Skeletal muscle tissue (tissue), 5 donors: ENCODE measurements at places on chromosomes 11 and 22. TPM values are rescaled to one million over a fixed set of nuclear protein-coding genes. Genes with fewer than 3 reads are reported as not detected.

ANKRD13D gene
- 12.5 TPM for total RNA-seq

GPR83 gene
- not detected for total RNA-seq

KLHDC7B gene
- total RNA-seq = not detected

HBE1 gene
- total RNA-seq = 84.0 TPM

RIMBP3C gene
- not detected for total RNA-seq

GLYATL1 gene
- not detected for total RNA-seq

MRGPRF gene
- 16.7 TPM for total RNA-seq

OR51B2 gene
- not detected for total RNA-seq

MYOD1 gene
- total RNA-seq = 22.4 TPM

ACAD8 gene
- total RNA-seq = 13.0 TPM
